ENCODE measurements at places on chromosomes 13 and 19. TPM values are rescaled to one million over a fixed set of nuclear protein-coding genes. Genes with fewer than 3 reads are reported as not detected.

The CRB3 gene
- 1.4 TPM for total RNA-seq

The RASAL3 gene
- 66.2 TPM for total RNA-seq

The ALG5 gene
- total RNA-seq = 17.5 TPM

The SLC1A6 gene
- total RNA-seq = not detected

The CYP2F1 gene
- total RNA-seq = not detected

The ANKRD24 gene
- 2.5 TPM for total RNA-seq

The F10 gene
- total RNA-seq = not detected

- H3K27me3 ChIP-seq = no peaks in the 10 kb centered on the region
- H3K4me1 ChIP-seq = no peaks in the 10 kb centered on the region
- H3K4me3 ChIP-seq = no peak overlapping the region
- H3K27ac ChIP-seq = no peak overlapping the region
Measured at GRCh38 chr13:111424134-111424533, 103.7 kb downstream of the TEX29 start.

DNA sequence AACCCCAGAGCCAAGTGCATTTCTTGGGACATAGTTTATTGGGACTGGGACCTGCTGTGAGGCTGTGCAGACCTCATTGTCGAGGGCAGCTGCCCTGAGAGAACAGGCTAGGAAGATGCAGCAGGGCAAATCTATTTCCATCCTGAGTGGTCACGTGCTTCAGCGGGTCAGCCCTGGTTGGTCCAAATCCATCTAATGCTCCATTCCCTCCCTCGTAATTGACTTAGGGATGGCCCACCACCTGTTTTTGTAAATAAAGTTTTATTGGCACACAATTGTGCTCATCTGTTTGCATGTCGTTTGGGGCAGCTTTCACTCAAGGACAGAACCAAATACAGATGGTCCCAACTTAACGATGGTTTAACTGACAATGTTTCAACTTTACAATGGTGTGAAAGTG lies 75.5 kb upstream of the ADGRE5 start:
- H3K36me3 ChIP-seq = no peaks in the 10 kb centered on the region
- no peaks in the 10 kb centered on the region for H3K27me3 ChIP-seq
- peaks cover 5% of the 10 kb centered on the region for H3K4me1 ChIP-seq
- H3K27ac ChIP-seq = no peak overlapping the region
- no peak overlapping the region for H3K4me3 ChIP-seq
- no peak for DNase-seq

DNA sequence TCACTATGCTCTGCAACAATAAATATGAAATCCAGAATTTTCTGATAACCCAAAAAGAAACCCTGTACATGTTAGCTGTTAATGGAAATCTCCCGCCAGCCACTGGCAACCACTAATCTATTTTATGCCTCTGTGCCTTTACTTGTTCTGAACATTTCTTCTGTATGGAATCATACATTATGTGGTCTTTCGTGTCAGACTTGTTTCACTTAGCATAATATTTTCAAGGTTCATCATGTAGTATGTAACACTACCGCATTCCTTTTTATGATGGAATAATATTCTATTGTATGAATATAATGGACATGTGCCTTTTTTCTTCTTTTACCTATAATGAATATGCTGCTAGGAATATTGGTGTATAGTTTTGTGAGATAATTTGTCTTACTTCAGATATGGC lies 1123.3 kb downstream of the EFNB2 start:
- no peaks in the 10 kb centered on the region for H3K27me3 ChIP-seq
- H3K36me3 ChIP-seq = no peaks in the 10 kb centered on the region
- no peak overlapping the region for H3K27ac ChIP-seq
- no peaks in the 10 kb centered on the region for H3K4me1 ChIP-seq
- H3K4me3 ChIP-seq = no peak overlapping the region

GRCh38 chr19:8584965-8585893 lies 8.0 kb upstream of the MYO1F start:
- DNase-seq = no peak
- no peaks in the 10 kb centered on the region for H3K27me3 ChIP-seq
- no peaks in the 10 kb centered on the region for H3K4me1 ChIP-seq
- H3K4me3 ChIP-seq = no peak overlapping the region

- H3K4me1 ChIP-seq = no peaks in the 10 kb centered on the region
- DNase-seq = peak; percentile 28
- H3K27me3 ChIP-seq = peaks cover 35% of the 10 kb centered on the region
- H3K27ac ChIP-seq = no peak overlapping the region
- H3K36me3 ChIP-seq = no peaks in the 10 kb centered on the region
- no peak overlapping the region for H3K4me3 ChIP-seq
Measured at GRCh38 chr13:101144808-101145419, 271.4 kb downstream of the NALCN start.

- H3K4me3 ChIP-seq = peak overlapping the region; percentile 34
- peaks cover 17% of the 10 kb centered on the region for H3K4me1 ChIP-seq
Measured at GRCh38 chr19:36009220-36009619, 607 bp upstream of the SYNE4 start.

- H3K27ac ChIP-seq = peak overlapping the region; percentile 19
- H3K36me3 ChIP-seq = peaks cover 3% of the 10 kb centered on the region
- H3K27me3 ChIP-seq = peaks cover 24% of the 10 kb centered on the region
- peaks cover 42% of the 10 kb centered on the region for H3K4me1 ChIP-seq
Measured at GRCh38 chr19:16367261-16367683, 42.6 kb downstream of the KLF2 start.

DNA sequence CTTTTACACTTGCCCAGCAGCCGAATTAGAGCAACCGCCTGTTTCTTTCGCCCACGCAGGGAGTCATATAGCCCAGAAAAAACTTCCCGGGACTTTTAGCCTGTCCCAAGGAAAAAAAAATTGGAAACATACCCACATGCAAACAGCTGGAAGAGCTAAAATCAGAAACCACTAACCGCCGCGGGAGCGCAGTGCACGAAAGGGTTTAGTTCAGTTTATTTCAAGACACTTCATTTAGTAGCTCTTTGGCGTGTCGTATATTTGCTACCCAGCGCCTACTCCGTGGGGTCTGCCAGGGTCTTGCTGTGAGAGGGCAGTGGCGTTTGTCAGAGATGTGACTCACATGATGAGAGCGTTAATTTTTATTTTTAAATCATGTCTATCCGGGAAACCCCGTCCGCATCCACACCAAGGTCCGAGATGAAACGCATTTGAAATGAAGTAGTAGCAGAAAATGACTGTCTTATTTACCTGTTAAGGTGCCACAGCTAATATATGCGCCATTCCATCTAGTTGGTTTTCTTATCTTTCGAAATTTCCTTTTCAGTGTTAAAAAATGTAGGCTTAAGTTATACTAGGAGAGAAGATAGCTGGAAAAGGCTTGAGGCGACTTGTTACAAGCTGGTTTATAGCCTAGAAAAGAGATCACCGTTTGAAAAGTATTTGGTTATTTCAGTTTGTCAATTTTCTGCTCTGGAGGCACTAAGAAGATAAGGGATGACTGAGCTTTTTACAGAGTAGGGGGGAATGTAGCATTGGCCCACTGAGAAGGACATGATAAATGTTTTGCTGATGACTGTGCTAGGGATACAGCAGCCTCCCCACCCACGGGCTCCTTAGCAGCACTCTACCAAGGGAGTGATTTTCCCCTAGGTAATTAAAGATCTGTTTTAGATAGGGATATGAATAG lies 1.7 kb downstream of the KLF5 start:
- DNase-seq = peak; percentile 8
- no peak overlapping the region for H3K27ac ChIP-seq
- H3K4me3 ChIP-seq = peak overlapping the region; percentile 77
- peaks cover 20% of the 10 kb centered on the region for H3K27me3 ChIP-seq

- no peak overlapping the region for H3K27ac ChIP-seq
- H3K27me3 ChIP-seq = no peaks in the 10 kb centered on the region
- DNase-seq = no peak
- H3K36me3 ChIP-seq = no peaks in the 10 kb centered on the region
- peaks cover 15% of the 10 kb centered on the region for H3K4me1 ChIP-seq
Measured at GRCh38 chr13:40341096-40341471, 325.4 kb downstream of the FOXO1 start.

GRCh38 chr19:40614622-40615411 lies 13.6 kb downstream of the LTBP4 start:
- DNase-seq = peak; percentile 98
- H3K4me1 ChIP-seq = peaks cover 67% of the 10 kb centered on the region
- H3K27ac ChIP-seq = peak overlapping the region; percentile 97
- H3K27me3 ChIP-seq = no peaks in the 10 kb centered on the region
- peaks cover 25% of the 10 kb centered on the region for H3K36me3 ChIP-seq

DNA sequence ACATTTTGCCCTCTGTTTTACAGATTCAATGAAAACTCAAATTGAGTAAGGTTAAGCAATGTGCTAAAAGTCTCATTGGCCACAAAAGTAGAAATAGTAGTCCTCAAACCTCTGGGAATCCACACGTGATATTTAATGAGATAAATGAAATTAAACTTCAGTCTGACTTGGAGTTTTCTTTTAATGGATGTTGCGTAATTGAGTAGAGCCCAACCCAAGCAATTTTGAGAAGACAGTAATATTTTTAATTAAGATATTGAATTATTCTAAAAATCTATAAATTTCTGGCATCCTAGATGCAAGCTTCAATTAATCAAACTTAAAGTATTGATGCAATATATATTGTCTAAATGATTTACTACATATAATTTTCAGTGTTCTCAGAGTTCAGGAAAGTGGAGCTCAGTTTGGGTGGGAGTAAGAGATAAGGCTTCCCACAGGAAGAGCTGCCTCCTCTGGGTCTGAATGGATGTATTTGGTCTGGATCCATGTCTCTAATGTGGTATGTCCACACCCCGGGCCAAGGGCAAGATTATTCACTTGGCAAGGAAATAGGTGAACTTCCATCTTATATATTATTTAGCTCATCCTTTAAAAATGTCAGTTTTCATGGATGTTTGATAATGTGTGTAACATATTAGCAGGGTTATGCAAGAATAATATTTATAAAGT lies 6.9 kb downstream of the MBNL2 start:
- DNase-seq = no peak
- no peaks in the 10 kb centered on the region for H3K27me3 ChIP-seq
- H3K36me3 ChIP-seq = peaks cover 3% of the 10 kb centered on the region
- no peak overlapping the region for H3K27ac ChIP-seq
- peaks cover 45% of the 10 kb centered on the region for H3K4me1 ChIP-seq

GRCh38 chr19:34938886-34939285 lies 12.2 kb downstream of the ZNF30 start:
- H3K4me3 ChIP-seq = no peak overlapping the region
- peaks cover 72% of the 10 kb centered on the region for H3K36me3 ChIP-seq
- H3K27me3 ChIP-seq = no peaks in the 10 kb centered on the region
- H3K4me1 ChIP-seq = no peaks in the 10 kb centered on the region
- DNase-seq = no peak

- H3K27me3 ChIP-seq = peaks cover 25% of the 10 kb centered on the region
- H3K27ac ChIP-seq = no peak within 1 kb of the TSS
- H3K4me1 ChIP-seq = peaks cover 8% of the 10 kb centered on the region
- H3K36me3 ChIP-seq = no peaks in the 10 kb centered on the region
Measured at GRCh38 chr19:708154-709143, at the start of gene PALM. Gene PALM (plus strand): TSS chr19:708935. CDS start chr19:709147, 212 bp downstream.

GRCh38 chr13:22062478-22063205 lies 391.8 kb downstream of the FGF9 start:
- no peak for DNase-seq
- H3K27ac ChIP-seq = peak overlapping the region; percentile 87
- H3K27me3 ChIP-seq = no peaks in the 10 kb centered on the region
- H3K4me3 ChIP-seq = no peak overlapping the region
- H3K36me3 ChIP-seq = peaks cover 2% of the 10 kb centered on the region

DNA sequence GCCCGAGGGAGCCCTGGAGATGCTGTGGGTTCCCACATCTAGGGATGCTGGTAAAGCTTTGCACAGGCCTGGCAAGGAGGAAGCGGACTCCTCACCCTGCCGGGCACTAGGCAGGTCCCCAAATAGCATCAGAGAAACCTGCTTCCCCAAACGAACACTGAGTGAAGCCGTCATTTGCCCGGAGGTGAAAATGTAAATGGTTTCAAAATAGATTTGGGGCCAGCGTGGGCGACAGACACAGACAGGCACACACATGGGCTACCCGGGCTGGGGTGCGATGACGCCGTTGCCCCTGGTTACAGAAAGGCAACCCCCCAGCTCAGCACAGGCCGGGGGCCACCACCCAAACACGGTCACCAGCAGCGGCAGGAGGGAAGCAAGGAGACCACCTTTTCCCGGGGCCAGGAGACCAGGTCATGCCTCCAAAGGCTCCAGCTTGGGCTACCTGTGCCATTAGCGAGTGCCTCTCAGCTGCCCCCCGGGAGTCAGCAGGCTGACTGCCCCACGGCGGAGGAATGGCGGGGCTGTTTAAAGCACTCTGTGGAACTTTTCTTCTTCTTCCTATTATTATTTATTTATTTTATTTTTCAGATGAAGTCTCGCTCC lies 47.5 kb upstream of the NDUFS7 start:
- no peaks in the 10 kb centered on the region for H3K27me3 ChIP-seq
- H3K36me3 ChIP-seq = no peaks in the 10 kb centered on the region
- H3K27ac ChIP-seq = no peak overlapping the region
- no peaks in the 10 kb centered on the region for H3K4me1 ChIP-seq
- DNase-seq = no peak
- no peak overlapping the region for H3K4me3 ChIP-seq

- H3K27me3 ChIP-seq = peaks cover 26% of the 10 kb centered on the region
- H3K27ac ChIP-seq = no peak overlapping the region
- peaks cover 2% of the 10 kb centered on the region for H3K4me1 ChIP-seq
- H3K36me3 ChIP-seq = no peaks in the 10 kb centered on the region
- no peak overlapping the region for H3K4me3 ChIP-seq
Measured at GRCh38 chr19:33063356-33063752, 1.3 kb downstream of the RHPN2 start.

- H3K4me3 ChIP-seq = no peak overlapping the region
- H3K27ac ChIP-seq = no peak overlapping the region
- H3K27me3 ChIP-seq = peaks cover 15% of the 10 kb centered on the region
- H3K4me1 ChIP-seq = no peaks in the 10 kb centered on the region
- H3K36me3 ChIP-seq = no peaks in the 10 kb centered on the region
Measured at GRCh38 chr13:43246382-43246781, 223.0 kb downstream of the DNAJC15 start.

GRCh38 chr19:11375143-11375948 lies 880 bp downstream of the SWSAP1 start:
- DNase-seq = peak; percentile 91
- H3K36me3 ChIP-seq = peaks cover 17% of the 10 kb centered on the region
- no peak overlapping the region for H3K27ac ChIP-seq
- peaks cover 41% of the 10 kb centered on the region for H3K4me1 ChIP-seq
- no peaks in the 10 kb centered on the region for H3K27me3 ChIP-seq

DNA sequence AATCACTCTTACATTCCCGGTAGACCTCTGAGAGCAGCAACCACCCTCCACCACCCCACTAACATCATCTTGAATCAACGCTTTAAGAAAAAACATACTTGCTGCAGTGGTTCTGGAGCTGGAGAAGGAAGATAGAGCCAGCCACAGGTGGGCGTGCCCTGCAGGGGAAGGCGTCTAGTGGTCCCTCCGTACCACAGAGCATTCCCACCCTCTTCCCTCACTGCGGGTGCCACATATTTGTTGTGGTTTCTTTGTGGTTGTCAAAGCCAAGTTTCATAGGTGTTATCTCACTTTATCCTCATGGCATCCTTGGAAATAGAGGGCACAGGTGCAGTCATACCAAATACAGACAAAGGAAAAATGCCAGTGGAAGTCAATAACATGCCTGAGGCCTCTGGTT lies 22.2 kb downstream of the COL4A2 start:
- no peak overlapping the region for H3K27ac ChIP-seq
- H3K4me1 ChIP-seq = no peaks in the 10 kb centered on the region
- H3K4me3 ChIP-seq = no peak overlapping the region

- H3K27me3 ChIP-seq = peaks cover 17% of the 10 kb centered on the region
- H3K4me3 ChIP-seq = no peak overlapping the region
- no peaks in the 10 kb centered on the region for H3K4me1 ChIP-seq
Measured at GRCh38 chr13:36282821-36283432, 14.7 kb downstream of the CCDC169 start.

GRCh38 chr19:51076631-51077213 lies 6.0 kb downstream of the KLK14 start:
- no peak for DNase-seq
- no peaks in the 10 kb centered on the region for H3K4me1 ChIP-seq
- no peaks in the 10 kb centered on the region for H3K36me3 ChIP-seq
- no peak overlapping the region for H3K27ac ChIP-seq
- H3K4me3 ChIP-seq = no peak overlapping the region
- H3K27me3 ChIP-seq = peaks cover 7% of the 10 kb centered on the region
